Epithelial cell of proximal tubule (primary cell): ENCODE measurements at places on chromosomes 1 and 21. TPM values are rescaled to one million over a fixed set of nuclear protein-coding genes. Genes with fewer than 3 reads are reported as not detected.

Gene DDR2
- total RNA-seq: 0.07 and 1.3 TPM in 2 replicates

Gene CNIH3
- 1.4 and 1.9 TPM in 2 replicates for total RNA-seq

Gene RGS4
- total RNA-seq: 6.5 and 21.0 TPM in 2 replicates

DNA sequence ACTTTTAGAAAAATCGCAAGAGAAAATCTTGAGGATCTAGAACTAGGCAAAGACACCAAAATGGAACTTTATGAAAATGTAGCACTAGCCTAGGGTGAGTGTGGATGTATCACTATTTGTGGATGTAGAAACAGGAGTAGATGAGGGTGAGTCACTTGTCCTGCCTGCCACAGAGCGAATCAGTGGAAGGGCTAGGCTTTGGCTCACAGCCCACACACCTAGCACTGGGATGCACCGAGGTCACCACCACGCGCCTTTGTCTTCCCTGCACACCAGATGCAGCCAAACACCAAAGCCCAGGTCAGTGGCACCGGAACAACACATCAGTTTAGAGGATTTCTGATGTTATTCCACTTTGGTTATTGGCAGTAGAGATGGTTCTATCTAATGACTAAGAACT, 38.2 kb downstream of the PKNOX1 start:
- no peak for DNase-seq

DNA sequence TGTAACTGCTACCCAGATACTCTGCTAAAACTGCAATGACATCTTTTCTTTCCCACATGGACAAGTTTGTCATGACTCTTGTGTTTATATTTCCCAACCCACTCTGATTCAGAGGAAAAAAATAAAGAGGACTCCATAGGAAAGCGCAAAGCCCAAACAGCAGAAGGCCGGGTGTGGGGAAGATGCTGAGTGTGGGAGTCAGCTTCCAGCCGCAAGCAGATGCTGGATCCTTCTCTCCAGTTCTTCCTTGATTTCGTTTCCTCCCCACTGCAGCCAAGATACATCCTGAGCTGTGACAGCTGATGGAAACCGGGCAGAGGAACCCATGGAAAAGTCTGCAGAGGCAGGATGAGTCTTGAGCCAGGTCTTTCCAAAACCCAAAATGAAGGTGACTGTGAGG, 498.2 kb downstream of the PLPP3 start:
- no peak for DNase-seq
